ENCODE measurements at places on chromosomes 11 and 22.

DNA sequence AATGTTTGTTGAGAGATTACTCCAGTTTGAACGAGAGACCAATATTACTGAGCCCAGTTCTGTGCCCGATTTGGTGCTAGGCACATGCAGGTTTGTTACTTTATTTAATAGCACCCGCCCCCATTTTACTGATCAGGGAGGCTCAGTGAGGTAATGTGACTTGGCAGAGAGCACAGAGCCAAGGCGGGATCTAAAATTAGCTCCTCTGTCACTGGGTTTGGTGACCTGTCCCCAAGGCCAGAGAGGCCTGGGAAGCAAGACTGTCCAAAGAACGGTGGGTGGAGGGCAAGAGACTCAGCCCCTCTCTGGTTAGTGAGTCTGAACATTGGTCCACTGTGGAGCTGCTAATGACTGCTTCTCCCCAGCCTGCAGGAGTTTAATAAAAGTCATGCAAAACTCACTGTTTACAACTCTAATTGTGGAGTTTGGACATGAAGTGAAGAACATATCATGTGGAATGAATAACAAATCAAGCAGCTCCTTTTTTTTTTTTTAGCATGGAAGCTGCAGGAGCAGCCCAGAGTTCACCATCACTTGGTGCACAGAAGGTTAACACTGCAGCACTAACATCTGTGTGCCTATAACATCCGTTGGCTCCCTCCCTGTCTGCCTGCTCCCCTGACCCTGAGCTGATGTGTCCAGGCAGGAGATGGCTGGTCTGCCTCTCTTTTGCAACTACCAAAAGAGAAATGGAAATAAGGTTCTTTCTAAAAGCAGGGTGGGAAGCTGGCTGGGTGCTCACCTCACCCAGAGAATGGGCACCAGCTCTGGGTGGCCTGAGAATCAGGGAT lies 39.0 kb downstream of the CSNK2A3 start:
- no peak for DNase-seq

DNA sequence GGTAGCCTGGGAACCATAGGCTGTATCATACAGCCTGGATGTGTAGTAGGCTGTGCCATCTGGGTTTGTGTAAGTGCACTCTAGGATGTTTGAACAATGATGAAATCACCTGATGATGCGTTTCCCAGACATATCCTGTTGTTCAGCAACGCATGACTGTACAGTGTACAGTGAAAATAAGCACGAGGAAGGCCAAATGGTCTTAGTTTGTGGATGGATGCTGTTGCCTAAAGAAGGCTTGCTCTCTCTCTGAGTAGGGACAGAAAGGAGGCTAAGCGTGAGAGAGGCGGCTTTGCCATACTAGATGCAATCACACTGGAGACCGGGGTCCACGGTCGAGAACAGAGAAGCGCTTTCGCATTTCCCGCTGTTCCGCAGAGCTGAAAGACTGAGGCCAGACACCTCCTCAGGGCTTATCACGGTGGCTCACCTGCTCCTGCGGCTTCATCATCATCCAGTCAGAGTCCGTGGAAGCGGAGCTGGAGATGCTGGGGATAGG lies 27.6 kb upstream of the APLP2 start:
- DNase-seq, result no peak

DNA sequence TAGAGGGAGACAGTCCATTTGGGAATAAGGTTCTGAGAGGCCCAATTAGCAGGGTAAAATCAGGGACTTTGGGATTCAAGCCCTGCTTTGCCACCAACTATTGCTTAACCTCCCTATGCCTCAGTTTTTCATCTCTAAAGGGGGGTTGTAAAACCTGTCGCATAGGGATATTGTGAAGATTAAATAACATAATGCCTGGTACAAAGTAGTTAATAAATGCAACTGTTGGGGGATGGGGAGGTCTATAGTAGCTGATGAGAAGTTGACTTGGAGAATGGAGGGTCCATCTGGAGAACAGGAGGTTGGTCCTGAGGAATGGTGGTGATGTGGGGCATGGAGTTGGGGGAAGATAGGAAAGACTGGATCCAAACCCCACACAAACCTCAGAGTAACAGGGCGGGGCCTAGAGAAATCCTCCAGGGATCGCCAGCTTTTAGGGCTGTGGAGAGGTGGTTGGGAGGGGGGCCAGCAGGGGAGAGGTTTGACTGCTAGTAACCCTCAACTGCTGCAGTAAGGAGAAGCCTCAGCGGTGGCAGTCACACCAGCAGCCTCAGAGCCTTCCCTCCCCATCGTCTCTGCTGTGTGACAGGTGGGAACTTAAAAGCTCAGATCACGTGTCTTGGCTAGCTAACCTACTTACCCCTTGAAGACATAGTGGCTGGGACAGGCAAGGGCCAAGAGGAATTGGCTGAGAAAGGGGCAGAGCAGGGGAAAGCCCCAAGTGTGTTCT lies 1.1 kb upstream of the ABCG4 start:
- DNase-seq, result no peak

DNA sequence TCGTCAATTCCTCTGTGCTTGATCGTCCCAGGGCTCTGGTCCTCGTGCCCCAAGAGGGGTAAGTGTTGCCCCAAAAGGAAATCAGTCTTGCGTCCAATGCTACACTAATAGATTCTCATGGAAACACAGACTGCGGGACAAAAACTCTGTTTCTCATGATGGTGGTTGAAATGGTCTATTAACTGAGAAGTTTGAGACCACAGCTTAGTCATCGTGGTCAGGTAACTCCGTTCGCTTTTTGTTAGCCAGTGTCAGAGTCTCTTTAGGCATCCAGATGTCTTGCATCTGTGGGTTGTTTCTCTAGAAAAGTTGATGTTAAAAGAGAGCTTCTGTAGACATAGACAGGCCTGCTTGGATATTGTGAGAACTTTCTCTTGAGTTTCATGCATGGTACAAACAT lies 104.6 kb upstream of the SORL1-AS1 start:
- DNase-seq, result no peak

DNA sequence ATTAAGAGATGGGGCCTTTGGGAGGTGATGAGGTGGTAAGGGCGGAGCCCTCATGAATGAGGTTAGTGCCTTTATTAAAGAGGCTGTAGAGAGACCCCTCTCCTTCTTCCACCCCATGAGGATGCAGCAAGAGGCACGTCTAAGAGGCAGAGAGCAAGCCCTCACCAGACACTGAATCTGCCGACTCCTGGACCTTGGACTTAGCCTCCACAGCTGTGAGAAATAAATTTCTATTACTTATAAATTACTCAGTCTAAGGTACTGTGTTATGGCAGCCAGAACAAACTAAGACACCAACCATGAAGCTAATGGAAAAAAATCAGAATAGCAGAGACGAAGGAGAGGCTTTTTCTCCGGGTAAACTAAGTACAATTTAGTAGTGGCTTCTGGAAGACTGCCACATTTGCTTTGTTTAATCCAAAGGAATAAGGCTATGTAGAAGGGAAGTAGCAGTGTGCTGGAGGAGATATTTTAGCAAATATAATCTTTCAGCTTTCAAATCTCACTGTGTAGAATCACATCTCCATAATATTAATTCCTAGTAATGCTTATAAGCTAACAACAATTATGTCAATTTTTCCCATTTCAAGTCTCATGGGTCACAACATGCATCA lies 12.3 kb upstream of the SIK2 start:
- DNase-seq, result no peak

DNA sequence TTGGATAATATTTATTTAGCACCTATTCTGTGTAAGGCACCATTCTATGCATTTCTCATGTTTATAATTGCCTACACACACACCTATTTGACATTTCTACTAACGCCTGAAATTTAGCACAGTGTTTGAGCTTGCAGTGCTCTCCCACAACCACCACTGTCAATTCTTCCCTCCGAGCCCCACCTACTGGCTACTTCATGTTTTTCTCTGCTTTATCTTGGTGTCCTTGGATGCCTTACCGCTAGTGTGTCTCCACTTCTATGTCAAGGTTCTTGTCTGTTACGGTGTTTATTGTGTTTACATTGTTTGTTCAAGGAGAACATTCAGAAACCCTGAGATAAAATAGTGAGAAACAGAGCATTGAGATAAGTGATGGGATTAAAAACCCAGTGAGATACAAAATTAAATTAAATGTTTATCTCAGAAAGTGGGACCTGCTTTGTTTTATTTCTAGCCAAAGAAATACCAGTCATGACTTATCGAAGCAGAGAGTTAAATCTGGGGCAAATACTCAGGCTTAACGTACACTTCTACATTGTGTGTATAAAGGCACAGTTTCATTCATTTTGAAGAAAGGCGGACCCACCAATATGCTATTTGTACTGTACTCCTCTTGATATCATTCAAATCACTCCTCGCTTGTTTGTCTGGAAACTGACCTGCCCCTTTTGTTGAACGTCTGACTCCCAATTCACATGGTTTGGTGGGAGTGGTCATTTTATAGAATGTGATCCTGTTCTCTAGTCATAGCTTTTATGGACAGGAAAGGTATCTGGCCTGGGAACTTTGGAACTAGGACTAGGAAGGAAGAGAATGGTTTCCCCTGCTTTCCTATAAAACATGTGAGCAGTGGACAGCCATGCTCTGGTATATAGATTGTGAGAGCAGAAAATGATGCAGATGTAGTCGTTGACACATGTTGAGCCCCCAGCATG lies 39.2 kb upstream of the SLC36A4 start:
- DNase-seq, result no peak

DNA sequence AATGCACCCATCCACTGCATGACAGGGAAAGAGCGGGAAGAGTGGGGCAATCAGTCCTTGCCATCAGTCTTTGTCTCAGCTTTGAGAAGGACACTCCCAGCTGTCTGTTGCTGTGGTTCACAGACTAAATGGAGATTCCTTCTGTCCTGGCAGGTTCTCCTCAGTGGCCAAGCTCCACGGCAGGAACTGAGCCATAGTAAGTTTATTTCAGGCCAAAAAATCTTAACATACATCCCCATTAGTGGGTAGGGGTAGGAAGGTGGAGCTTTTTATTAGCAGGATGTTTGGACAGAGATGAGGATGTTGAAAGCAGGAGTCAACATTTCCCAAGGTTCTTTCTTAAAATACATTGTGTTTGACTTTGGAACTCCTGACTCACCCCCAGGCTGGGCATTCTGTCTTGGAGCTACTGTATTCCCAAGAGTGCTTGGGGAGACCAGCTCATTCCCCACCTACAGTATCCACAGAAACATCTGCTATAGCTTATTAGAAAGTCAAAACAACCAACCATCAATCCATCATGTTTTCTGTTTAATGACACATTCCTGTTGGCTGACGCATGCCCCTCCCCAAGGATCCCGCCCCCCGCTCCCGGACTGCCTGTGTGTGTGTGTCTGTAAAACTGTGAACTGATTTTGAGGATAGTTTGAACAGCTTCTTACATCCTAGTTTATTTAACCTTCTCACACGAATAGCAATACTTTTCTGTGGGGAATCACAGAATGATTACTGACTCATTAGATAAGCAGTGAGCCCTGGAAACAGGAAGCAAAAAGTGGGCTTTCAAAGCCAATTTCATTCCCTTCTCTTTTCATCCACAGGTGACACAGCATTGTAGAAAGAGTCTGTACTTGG lies 109.5 kb downstream of the CCDC81 start:
- no peak for DNase-seq

- DNase-seq, result no peak
Measured at GRCh38 chr11:47215366-47215910, 664 bp downstream of the DDB2 start.

- no peak for DNase-seq
Measured at GRCh38 chr11:126893796-126894195, 106.8 kb downstream of the KIRREL3 start.

- DNase-seq, result no peak
Measured at GRCh38 chr22:30282616-30283046, 6.7 kb downstream of the CASTOR1 start.

DNA sequence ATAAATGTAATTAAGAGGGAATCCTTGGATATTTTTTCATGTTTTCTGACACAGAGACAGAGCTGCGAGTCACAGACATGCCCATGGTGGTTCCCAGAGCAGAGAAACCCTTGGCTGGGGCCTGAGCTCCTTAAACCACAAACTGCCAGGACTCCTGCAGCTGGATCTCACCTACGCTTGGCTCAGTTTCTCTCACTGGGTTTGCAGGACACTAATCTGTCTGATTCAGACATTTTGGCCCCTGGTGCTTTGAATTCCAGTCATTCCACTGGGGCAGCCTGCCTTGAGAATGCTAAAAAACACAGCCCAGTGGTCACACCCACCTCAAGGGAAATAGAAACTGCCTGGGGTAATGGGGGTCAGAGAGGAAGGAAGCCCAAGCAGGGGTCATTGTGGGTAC lies 122.6 kb downstream of the CCDC81 start:
- no peak for DNase-seq

DNA sequence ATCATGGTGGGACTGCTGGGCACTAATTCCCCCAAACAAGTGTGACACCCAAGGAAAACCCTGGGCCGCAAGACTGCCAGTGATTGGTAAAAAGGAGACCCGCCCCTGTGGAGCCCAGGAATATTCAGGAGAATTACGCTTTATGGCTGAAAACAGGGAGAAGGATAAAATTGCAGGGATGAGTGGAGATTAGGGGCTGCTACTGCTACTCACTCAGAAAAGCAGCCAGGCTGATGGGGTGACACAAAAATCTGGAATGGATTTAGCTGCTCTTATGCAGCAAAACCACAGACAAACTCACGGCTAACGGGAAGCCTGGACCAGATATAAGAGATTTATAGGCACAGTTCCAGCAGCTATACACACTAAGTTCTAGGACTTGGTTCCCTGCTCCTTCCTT lies 4.4 kb upstream of the FBXO3 start:
- DNase-seq, result no peak

- no peak for DNase-seq
Measured at GRCh38 chr11:69294571-69295078, 670 bp downstream of the MYEOV start.

GRCh38 chr11:85114786-85115185 lies 512.4 kb downstream of the DLG2 start:
- no peak for DNase-seq

GRCh38 chr11:45092901-45093760 lies 53.3 kb upstream of the PRDM11 start:
- DNase-seq, result no peak

Measured in stimulated activated CD4-positive, alpha-beta T cell treated with anti-CD3 and anti-CD28 coated beads, Interleukin-4, amount 100 ng/mL, for 1 hour (primary cell).